EH (cell line): ENCODE measurements at places on chromosomes 13 and 19.

GRCh38 chr13:79423801-79424642 lies 18.0 kb upstream of the RBM26 start:
- peak; percentile 63 for DNase-seq

DNA sequence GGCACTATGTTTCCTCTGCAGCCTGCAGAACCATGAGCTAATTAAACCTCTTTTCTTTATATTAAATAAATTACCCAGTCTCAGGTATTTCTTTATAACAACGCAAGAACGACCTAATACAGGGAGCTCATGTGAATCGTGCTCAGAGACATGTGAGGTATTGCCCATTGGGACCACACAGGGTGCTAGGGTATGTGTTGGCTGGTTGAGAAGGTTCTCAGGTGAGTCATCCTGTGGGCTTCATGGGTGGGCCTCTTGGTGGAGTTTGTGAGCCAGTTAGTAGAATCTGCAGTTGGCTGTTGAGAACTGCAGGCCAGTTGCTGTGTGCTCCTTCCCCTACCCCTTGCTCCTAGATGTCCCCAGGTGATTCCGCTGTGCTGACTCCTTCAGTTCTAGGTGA lies 163.0 kb downstream of the HS6ST3 start:
- DNase-seq = no peak

DNA sequence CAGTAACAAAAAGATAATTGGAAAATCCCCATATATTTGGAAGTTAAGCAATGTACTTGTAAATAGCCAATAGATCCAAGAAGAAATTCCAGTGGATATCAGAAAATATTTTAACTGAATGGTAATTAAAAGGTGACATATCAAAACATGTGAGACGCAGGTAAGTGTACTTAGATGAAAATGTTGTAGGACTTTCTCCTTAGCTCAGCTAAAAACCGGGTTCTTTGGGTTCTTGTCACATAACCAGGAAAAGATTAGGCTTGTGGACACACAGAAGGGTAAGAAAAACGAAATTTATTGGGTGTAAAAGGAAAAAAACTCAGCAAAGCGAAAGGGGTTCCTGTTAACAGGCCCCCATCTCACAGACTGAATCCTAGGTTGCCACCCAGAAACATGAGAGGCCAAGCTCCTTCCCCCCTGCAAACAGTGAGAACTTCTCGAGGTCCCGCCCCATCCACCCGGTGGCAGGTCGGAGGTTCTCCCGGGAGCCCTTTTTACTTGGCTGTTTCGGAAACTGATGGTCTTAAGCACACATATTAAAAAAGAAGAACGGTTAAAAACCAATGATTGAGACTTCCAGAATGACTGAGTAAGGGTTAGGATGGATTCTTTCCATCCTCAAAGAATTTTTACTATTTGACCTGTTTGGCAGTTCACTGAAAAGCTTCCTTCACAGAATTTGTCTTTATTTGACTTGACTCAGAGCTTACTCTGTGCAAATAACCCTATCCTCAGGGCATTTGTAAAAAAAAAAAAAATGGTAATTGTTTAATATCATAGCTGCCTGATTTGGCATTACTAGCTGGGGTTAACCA lies 3.1 kb upstream of the CCDC70 start:
- peak; percentile 50 for DNase-seq

- no peak for DNase-seq
These were observed 4.7 kb downstream of the AKAP8 start for GRCh38 chr19:15374796-15375440.

GRCh38 chr19:38736413-38737280 lies 7.6 kb downstream of the CAPN12 start:
- peak; percentile 66 for DNase-seq

DNA sequence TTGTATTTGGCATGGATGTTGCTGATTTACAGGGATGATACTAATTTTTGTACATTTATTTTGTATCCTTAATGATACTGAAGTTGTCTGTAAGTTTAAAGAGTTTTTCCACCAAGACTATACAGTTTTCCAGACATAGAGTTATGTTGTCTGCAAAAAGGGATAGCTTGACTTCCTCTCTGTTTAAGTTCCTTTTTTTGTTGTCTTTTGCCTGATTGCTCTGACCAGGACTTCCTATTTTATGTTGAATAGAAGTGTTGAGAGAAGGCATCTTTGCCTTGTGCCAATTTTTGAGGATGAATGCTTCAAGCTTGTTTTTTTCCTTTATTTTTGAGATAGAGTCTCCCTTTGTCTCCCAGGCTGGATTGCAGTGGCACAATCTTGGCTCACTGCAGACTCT lies 36.8 kb upstream of the ZNF681 start:
- no peak for DNase-seq

DNA sequence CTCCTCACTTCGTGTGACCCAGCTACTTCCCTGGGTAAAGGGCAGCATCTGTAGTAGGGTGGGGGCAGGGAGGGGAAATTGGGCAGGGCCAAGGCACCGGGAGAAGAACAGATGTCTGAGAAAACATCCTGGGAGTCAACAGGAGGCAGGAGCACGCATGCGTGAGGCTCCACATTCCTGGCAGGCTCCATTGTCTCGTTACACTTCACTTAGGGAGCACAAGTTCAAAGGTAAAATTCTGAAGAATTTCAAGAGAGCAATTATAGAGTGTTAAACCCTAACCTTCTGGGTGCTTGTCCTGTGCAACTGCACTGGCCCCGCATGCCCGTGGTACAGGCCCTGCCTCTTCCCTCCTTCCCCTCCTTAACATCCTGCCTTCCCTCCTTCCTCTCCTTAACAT lies 79.6 kb upstream of the POMP start:
- peak; percentile 41 for DNase-seq

GRCh38 chr13:50227361-50227760 lies 212.1 kb downstream of the KCNRG start:
- DNase-seq = no peak

DNA sequence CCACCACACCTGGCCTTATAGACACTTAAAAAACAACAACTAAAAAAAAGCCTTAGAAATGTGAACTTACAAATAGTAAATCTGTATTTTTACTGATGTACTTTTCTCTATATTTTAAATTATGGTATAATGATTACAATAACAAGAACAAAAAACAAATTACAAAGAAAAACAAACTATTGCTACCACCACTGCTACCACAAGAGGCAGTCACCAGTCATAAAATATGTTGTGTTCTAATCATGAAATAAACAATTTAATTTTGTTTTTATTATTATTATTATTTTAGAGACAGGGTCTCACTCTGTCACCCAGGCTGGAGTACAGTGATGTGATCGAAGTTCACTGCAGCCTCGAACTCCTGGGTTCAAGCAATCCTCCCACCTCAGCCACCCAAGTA lies 72.2 kb downstream of the DIAPH3 start:
- DNase-seq = no peak

GRCh38 chr19:6161271-6161850 lies 25.9 kb downstream of the ACSBG2 start:
- no peak for DNase-seq

GRCh38 chr13:31168166-31168565 lies 6.5 kb upstream of the HSPH1 start:
- no peak for DNase-seq

GRCh38 chr13:59771272-59771671 lies 392.5 kb downstream of the DIAPH3 start:
- peak; percentile 50 for DNase-seq

DNA sequence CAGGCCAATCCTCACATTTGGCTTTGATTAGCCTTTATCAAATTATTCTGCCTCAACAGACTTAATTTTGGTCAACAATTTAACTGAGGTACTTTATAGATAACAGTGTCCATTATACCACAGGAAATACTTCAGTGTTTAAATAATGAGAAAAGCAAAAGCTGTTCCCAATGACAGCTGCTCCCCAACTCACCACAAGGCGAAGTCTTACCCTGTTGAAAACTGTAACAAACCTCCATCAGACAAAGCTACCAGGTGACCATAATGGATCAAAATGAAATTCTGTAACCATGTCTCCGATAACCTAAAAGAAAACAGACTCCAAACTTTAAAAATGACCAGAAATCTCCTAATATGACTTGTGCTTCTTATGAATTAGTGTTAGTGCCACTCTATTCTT lies 50.3 kb downstream of the ZNF44 start:
- peak; percentile 1 for DNase-seq

GRCh38 chr13:90801621-90802020 lies 545.9 kb upstream of the MIR17HG start:
- no peak for DNase-seq

GRCh38 chr19:1884719-1885334 lies 469 bp downstream of the ABHD17A start:
- DNase-seq = peak; percentile 43

- DNase-seq = no peak
These were observed 39.3 kb downstream of the MBNL2 start for GRCh38 chr13:97261254-97262005.

- DNase-seq = peak; percentile 85
These were observed 459 bp downstream of the MIDN start for GRCh38 chr19:1248786-1249297.

DNA sequence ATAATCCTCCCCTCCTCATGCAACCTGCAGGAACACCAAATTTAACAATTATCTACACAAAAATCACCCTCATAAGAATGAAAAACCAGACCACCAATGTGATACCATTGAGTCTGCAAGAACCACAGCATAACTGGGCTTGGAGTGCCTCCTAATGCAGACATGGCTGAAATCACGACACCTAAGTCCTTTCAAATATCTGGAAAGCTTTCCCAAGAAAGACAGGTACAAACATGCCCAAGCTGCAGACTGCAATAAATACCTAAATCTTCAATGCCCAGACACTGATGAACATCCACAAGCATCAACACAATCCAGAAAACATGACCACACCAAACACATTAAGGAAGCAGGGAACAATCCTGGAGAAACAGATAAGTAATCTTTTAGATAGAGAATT lies 417.1 kb downstream of the LMO7 start:
- no peak for DNase-seq

GRCh38 chr19:9043524-9043923 lies 33.3 kb upstream of the MUC16 start:
- no peak for DNase-seq

DNA sequence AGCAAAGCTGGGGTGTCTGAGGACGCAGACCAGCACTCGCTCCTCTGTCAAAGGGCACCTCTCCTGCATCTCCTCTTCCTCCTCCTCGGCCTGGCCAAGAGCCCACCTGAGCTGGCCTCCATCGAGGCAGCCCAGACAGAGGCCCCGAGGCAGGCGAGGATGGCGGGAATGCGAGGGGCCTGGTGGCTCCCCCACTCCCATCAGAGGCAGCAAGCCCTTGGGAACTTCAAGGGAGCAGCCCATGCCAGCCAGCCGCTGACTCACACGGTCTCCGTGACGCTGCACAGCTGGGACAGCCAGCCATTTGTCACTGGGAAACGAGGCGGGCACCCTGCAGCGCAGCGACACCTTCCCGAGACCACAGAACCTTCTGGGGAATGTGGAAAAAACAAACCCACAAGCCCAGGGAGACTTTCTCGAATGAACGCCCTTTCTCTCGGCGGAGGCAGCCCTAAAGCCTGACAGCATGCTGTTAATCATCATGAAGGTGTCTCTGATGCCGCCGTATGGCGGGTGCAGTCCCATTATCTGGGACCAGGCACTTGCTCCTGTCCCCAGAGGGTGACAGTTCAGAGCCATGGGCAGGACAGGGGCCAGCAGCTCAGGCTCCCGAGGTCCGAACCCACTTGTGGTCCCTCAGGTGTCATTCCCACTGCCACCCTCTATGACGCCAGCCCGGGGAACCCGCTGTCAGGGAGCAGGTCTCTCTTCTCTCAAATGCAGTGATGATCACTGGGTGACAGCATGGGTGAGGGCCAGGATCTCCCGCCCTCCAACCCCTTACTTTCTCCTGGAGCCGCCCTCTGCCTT lies 53.0 kb downstream of the PEPD start:
- peak; percentile 6 for DNase-seq

- no peak for DNase-seq
These were observed 29.7 kb upstream of the ALOX5AP start for GRCh38 chr13:30705680-30706079.

GRCh38 chr19:18385675-18386542 lies at the start of gene GDF15:
Gene GDF15 (plus strand): TSS chr19:18386158. CDS start chr19:18386190, 32 bp downstream.
- peak; percentile 91 for DNase-seq

DNA sequence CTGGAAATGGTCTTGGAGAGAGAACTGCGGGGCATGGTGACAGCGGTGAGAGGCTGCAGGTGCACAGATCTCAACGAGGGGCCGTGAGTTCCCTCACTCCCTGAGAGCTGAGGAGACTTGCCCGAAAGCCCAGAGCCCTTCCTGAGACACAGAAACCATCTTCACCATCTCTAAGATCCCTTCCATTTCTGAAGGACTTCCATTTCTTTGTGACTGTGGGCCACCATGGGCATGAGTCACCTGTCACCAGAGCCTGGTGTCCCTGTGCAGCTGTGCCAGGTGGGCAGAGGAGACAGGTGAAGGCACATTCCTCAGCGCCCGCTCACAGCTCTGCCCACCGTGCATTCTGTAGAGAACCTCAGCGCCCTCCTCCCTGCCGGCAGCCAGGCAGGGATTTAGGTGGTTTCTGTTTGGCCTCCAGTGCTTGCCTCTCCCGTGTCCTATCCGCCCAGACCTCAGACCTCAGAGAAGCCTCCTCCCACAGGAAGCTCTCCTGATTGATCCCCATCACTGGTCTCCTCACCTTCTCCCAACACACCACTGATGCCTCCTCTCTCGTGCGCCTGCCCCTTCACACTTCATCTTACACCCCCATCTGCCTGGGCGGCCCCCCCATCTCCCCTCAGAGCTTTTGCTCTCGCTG lies 24.2 kb downstream of the SH3GL1 start:
- no peak for DNase-seq

- DNase-seq = no peak
These were observed at the start of gene GNG14 for GRCh38 chr19:12687496-12688196. Gene GNG14 (plus strand): TSS chr19:12687998. CDS start chr19:12688049, 51 bp downstream.

- DNase-seq = no peak
These were observed 363 bp upstream of the ZNF763 start for GRCh38 chr19:11964496-11964857.

DNA sequence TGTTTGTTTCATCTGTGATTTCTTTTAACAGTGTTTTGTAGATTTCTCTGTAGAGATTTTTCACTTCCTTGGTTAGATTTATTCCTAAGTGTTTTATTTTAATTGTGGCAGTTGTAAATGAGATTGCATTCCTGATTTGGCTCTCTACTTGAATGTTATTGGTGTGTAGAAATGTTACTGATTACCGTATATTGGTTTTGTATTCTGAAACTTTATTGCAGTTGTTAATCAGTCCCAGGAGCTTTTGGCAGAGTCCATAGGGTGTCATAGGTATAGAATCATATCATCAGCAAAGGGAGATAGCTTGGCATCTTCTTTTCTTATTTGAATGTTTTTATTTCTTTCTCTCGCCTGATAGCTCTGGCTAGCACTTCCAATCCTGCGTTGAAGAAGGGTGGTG lies 1386.7 kb downstream of the SLITRK5 start:
- no peak for DNase-seq

- no peak for DNase-seq
These were observed 10.0 kb upstream of the FLT3 start for GRCh38 chr13:28110414-28110813.

DNA sequence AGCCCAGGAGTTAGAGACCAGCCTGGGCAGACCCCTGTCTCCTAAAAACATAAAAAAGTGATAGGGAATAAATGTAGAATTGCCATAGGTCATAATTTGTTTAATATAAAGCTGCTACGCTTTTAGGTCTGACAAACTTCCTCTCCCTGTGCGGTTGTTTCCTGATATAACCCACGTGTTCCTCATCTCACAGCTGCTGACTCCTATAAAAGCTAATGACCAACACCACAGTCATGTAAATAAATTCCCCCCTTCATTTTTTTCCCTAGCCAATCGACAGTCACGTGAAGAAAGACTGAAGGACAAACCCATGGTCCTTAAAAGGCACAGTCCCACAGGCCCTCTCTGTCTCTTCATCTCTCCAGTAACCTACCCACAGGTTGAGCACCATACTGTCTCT lies 27.5 kb downstream of the ZNF266 start:
- no peak for DNase-seq

- no peak for DNase-seq
These were observed 17.8 kb downstream of the ACTL9 start for GRCh38 chr19:8680676-8681344.
